Stimulated activated CD8-positive, alpha-beta memory T cell treated with anti-CD3 and anti-CD28 coated beads, Interleukin-4, amount 100 ng/mL, for 48 hours (primary cell): ENCODE measurements at places on chromosomes 12 and 14.

DNA sequence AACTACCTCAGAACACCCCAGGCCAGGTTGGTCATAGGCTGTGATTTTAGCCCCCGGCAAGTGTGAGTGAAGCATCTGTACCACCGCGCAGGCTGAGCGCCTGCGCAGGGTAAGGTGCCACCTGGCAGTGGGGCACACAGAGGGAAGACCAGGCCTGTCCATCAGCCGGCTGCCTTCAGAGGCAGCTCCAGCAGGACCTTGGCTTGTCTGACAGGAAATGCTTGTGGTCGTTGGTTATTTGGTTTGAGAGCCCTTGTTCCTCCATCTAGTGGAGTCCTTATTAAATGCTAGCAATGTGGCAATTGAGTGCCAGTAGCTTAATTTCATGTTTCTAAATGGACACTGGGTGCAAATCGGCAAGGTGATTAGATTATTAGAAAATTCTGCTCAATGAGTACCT, 27.5 kb downstream of the SLC25A29 start:
- DNase-seq, result no peak

- no peak for DNase-seq
These were observed 110.8 kb downstream of the DAD1 start for GRCh38 chr14:22478247-22478646.

DNA sequence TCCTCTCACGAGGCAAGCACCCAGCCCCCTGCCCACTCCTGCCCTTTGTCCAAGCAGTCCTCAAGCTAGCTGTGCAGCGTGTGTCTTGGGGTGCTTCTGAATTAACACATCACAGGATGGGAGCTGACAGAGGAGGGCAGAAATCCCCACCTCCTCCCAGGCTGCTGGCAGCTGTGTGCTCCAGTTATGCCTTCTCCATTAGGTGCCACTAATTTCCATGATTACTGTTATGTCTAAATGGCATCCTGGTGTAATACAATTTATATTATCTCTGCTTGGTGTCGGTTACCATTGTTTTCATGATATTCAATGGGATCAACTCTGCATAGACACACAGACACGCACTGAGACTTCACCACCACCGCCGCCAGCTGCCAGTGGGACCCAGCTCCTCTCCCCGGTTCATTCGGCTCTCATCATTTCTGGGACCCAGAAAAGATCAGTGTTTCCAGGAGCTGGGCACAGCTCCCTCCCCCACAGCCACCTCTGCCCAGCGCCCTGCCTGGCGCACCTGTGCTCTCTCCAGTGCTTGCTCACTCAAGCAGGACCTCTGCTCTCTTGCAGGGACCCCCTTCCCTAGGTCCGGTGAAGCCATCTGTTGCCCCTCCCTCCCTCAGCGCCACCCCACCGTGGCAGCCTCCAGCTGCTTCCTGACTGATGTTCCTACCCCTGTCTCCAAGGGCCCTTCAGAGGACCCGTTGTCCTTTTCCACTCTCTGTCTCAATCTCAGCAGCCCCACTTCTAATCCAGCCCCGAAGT, 167.5 kb upstream of the FKBP4 start:
- no peak for DNase-seq

GRCh38 chr12:76569685-76570604, 10.4 kb upstream of the OSBPL8 start:
- no peak for DNase-seq

DNA sequence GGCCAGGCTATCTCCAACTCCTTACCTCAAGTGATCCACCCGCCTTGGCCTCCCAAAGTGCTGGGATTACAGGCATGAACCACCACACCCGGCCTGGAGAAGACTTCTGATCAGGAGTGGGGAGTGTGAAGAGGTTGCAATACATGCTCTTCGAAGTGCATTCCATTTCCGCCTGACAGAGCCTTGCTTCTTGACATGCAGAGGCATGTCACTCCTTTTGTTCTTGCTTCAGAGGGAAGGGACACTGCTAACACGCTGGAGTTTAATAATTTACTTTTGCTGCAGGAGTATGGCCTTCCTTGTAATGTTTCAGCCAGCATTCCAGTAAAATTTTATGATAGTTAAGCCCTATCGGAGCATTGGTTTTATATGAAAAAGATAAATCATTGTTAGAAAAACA, 74.9 kb downstream of the SLC25A47 start:
- DNase-seq, result no peak

- no peak for DNase-seq
These were observed 77.0 kb downstream of the TMEM117 start for GRCh38 chr12:43912859-43913258.

- DNase-seq, result no peak
These were observed 56.5 kb downstream of the SLC38A1 start for GRCh38 chr12:46212108-46212982.

GRCh38 chr14:104743461-104744380, 9.2 kb upstream of the SIVA1 start:
- DNase-seq, result no peak

GRCh38 chr12:21881965-21882364, 59.3 kb downstream of the ABCC9 start:
- no peak for DNase-seq

- DNase-seq, result no peak
These were observed 33.3 kb upstream of the KCNH5 start for GRCh38 chr14:63078569-63078968.

- no peak for DNase-seq
These were observed 161.8 kb upstream of the PTPRQ start for GRCh38 chr12:80282226-80282625.

- DNase-seq, result no peak
These were observed 38.7 kb upstream of the PTCSC3 start for GRCh38 chr14:36215217-36215598.

DNA sequence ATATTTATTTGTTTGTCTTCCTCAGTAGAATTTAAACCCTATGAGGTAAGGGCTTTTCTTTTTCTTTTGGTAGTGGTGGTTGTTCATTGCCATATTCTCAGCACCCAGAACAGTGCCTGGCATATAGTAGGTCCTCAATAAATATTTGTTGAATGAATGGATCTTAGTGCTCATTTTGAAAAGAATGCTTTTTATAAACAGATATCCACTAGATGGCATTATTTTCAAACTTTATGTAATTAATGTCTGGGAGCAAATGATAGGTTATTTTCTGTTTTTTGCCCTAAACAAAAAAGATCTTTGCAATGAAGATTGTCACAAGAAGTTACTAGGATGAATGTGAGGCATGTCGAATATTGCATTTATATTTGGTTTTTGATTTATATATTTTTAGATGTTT, 64.1 kb downstream of the RAD51B start:
- DNase-seq, result no peak

DNA sequence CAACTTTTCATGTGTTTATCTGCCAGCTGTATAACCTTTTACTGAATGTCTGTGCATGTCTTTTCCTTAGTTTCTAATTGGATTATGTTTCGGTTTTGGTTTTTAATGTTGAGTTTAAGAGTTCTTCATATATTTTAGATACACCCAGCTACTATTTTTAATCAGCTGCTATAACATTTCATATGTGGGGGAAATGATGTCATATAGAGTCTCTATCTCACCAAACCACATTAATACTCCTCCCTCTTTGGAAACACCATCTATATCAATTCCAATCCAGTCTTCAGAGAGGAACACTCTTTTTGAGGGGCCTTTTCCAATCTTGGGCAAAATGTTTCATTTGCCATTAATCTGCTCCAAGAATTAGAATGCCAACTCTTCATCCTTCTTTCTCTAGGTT, 28.5 kb upstream of the GCH1 start:
- DNase-seq, result no peak

GRCh38 chr12:25583545-25583944, 30.5 kb upstream of the LMNTD1 start:
- DNase-seq, result no peak
